ENCODE measurements at places on chromosomes 7 and 10.

DNA sequence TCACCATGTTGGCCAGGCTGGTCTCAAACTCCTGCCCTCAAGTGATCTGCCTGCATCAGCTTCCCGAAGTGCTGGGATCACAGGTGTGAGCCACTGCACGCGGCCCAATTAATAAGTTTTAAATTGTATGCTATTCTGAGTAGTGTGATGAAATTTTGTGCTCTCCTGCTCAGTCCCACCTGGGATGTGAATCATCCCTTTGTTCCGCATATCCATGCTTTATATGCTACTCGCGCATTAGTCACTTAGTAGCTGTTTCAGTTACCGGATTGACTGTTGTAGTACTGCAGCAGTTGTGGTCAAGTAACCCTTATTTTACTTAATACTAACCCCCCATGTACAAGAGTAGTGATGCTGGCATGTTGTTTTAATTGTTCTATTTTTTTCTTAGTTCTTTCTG is 47.3 kb upstream of the OIT3 start:
- H3K27me3 ChIP-seq, result no peaks in the 10 kb centered on the region
- H3K36me3 ChIP-seq, result peaks cover 4% of the 10 kb centered on the region
- peaks cover 11% of the 10 kb centered on the region for H3K4me1 ChIP-seq
- DNase-seq, result peak; percentile 79
- H3K27ac ChIP-seq, result no peak overlapping the region

DNA sequence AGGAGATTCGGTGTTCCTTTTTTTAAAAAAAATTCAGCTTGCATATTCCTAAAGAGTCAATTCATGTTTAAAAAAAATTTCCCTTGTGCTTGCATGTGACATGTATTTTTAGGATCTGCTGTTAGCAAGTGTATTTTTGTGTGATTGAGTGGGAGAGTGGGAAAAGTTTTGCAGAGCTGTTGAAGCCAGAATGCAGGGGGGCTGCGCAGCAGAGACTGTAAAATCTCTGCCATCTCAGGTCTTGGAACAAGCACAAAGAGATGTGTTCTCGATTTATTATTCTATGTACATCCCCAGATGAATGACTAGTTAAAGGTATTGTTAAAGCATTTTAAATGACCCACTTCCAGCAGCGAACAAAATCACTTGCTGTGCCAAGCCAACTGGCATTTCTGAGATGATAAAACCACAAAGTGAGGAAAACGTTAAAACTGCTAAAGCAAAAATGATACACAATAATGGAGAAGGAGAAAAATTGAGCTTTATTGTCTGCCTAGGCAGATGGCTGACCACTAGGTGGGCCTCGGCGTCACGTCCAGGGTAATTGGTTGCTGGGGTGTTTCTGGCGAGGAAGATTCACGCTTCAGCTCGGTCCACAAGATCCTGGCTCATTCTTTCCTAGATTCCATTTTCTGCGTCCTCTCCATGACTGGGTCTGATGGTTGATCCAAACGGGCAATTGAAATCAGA is 67.0 kb upstream of the ATRNL1 start:
- no peaks in the 10 kb centered on the region for H3K4me1 ChIP-seq
- DNase-seq, result no peak
- H3K4me3 ChIP-seq, result no peak overlapping the region
- H3K27me3 ChIP-seq, result peaks cover 18% of the 10 kb centered on the region
- H3K36me3 ChIP-seq, result no peaks in the 10 kb centered on the region
- no peak overlapping the region for H3K27ac ChIP-seq

DNA sequence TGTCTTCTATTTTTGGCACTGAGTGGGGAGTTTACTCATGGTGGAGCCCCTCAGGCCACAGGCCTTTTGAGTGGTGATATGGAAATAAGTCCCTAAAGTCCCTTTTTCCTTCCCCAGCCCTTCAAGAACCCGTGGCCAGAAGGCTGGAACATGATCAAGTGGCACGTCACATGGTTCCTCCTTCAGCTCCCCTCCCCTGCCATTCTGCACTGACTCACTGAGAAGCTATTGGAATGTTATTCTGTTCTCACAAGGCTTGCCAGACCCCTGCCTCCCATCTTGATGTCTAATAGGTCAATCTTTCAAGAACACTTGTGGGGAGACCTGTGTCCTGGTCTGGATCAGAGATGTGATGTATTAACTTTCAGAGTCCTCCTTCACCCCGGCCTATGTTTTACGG is 279.8 kb downstream of the SEC23IP start:
- H3K4me3 ChIP-seq, result no peak overlapping the region
- no peaks in the 10 kb centered on the region for H3K27me3 ChIP-seq
- H3K27ac ChIP-seq, result no peak overlapping the region
- no peaks in the 10 kb centered on the region for H3K4me1 ChIP-seq
- no peaks in the 10 kb centered on the region for H3K36me3 ChIP-seq
- peak; percentile 1 for DNase-seq

GRCh38 chr10:30752481-30752881 is 122.9 kb upstream of the LYZL2 start:
- no peaks in the 10 kb centered on the region for H3K36me3 ChIP-seq
- no peak overlapping the region for H3K4me3 ChIP-seq
- H3K27me3 ChIP-seq, result no peaks in the 10 kb centered on the region
- no peak for DNase-seq

- DNase-seq, result no peak
- H3K36me3 ChIP-seq, result no peaks in the 10 kb centered on the region
- no peaks in the 10 kb centered on the region for H3K27me3 ChIP-seq
- H3K4me3 ChIP-seq, result no peak overlapping the region
- H3K27ac ChIP-seq, result no peak overlapping the region
Observed at GRCh38 chr7:135822376-135822775, 73.8 kb upstream of the FAM180A start.

GRCh38 chr10:11793762-11794479 is 29.2 kb upstream of the PROSER2 start:
- H3K27ac ChIP-seq, result 0 out of 2 replicates have a peak overlapping the region, but pooled peaks have one; percentile 20
- no peaks in the 10 kb centered on the region for H3K4me1 ChIP-seq
- no peaks in the 10 kb centered on the region for H3K36me3 ChIP-seq
- H3K27me3 ChIP-seq, result peaks cover 5% of the 10 kb centered on the region
- H3K4me3 ChIP-seq, result no peak overlapping the region
- DNase-seq, result peak; percentile 65

DNA sequence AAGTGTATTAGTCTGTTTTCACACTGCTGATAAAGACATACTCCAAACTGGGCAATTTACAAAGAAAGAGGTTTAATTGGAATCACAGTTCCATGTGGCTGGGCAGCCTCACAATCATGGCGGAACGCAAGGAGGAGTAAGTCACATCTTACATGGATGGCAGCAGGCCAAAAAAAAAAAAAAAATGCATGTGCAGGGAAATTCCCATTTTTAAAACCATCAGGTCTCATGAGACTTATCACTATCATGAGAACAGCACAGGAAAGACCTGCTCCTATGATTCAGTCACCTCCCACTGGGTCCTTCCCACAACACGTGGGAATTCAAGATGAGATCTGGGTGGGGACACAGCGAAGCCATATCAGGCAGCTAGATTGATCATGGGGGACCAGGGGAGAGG is 136.8 kb downstream of the EXOC4 start:
- H3K36me3 ChIP-seq, result no peaks in the 10 kb centered on the region
- no peaks in the 10 kb centered on the region for H3K4me1 ChIP-seq
- no peak overlapping the region for H3K27ac ChIP-seq
